ENCODE measurements at places on chromosomes 5 and 9.

- DNase-seq, result no peak
These were observed 116.4 kb downstream of the TTLL11 start for GRCh38 chr9:121976751-121977150.

DNA sequence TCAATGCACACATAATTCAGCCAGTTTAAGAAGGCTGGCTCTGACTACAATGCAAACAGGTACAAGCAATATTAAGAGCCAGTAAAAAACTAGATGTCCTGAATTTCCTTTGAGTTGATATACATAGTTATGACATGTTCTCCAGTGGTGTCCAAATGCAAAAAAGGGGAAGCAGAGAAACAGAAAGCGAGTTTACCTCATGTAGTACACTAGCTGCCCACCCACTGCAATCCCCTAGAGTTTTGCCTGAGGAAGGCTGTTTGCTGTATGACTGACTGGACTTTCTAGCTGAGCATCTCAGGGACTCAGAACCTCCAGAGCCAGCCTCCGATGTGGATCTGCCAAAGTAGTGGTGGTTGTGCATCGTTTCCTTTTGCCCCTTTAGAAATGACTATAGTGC is 44.8 kb upstream of the SLC1A3 start:
- DNase-seq, result no peak

DNA sequence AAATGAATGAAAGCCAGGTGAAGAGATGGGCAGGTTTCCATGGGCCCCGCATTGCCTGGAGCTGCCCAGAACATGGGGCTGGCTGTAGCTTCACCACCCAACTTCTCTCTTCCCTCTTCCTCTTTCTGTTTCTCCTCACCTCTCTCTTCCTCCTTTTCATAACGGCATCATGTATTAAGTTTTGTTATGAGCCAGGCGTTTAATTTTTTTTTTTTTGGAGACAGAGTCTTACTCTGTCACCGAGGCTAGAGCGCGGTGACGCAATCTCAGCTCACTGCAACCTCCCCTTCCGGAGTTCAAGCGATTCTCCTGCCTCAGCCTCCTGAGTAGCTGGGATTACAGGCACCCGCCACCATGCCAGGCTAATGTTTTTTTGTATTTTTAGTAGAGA is 13.0 kb upstream of the SPINK4 start:
- no peak for DNase-seq

DNA sequence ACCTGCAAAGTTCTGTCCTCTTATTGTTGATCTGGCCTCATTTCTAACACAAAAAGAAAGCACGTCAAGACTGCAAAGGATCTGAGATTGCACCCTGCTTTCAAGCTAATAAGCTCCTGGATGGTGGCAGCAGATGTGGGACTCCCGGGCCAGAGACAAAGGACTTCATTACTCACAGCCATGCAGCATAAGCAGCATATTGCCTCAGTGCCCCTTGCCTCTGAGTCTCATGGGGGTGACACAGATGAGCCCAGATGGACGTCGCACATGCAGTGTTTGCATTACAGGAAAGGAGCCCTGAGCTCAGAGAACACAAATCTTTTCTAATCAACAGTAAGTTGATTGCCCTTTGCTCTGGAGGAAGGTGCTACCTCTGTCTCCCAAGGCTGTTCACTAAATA is 105.0 kb downstream of the SLC28A3 start:
- DNase-seq, result no peak

- DNase-seq, result no peak
These were observed 32.2 kb upstream of the NOTCH1 start for GRCh38 chr9:136577941-136578625.

GRCh38 chr5:102532123-102532522 is 33.3 kb upstream of the SLCO6A1 start:
- DNase-seq, result no peak

- no peak for DNase-seq
These were observed 668.8 kb upstream of the RGMB start for GRCh38 chr5:98104454-98105188.

DNA sequence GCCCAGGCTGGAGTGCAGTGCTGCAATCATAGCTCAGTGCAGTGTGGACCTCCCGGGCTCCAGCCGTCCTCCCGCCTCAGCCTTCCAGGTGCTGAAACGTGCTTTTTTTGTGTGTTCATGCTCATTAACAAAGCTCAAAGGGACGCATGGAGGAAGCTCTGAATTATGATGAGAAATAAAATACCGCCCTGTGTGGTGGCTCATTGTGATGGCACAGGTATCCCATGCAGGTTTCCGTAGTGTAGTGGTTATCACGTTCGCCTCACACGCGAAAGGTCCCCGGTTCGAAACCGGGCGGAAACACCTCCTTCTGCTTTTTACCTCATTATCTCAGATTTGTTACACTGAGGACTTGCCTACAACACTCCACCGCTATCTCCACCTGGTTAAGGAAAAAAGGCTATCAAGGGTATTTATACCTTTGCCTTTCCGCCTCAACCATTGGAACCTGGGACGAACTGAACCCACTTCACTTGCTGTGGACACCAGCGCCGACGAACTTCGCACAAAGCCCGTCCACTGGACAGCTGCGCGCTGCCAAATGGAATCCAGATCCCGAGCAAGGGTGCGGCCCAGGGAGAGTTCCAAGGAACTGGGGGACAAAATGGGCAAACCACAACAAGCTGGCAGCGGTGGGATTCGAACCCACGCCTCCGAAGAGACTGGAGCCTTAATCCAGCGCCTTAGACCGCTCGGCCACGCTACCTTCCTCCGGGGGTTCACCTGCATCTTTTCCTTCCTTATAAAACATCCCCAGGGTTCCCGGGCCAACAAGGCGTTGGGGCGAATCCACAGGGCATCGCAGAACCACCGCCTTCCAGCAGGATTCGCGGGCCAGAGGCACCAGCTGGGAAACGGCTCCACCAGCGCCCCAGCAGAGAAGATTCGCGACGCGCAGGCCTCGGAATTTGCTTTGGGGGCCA is 26.3 kb downstream of the OR2V2 start:
- peak; percentile 41 for DNase-seq

DNA sequence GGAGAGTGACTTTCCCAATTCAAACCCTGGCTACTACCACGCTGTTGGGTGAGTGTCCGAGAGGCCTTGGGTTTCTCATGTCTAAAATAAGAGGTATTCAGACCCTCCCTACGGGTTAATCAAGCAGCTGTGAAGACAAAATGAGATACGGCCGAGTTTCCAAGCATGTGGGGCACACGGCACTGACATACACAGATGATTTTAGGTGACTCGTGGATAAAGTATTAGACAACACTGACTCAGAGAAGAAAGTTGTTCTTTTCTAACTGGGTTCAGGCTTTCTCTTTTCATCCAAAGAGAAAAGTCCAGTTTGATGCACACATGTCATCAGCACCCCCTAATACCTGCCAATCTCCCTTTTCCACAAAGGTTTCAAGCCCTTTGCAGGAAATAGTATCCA is 15.6 kb downstream of the FOXI1 start:
- DNase-seq, result no peak

DNA sequence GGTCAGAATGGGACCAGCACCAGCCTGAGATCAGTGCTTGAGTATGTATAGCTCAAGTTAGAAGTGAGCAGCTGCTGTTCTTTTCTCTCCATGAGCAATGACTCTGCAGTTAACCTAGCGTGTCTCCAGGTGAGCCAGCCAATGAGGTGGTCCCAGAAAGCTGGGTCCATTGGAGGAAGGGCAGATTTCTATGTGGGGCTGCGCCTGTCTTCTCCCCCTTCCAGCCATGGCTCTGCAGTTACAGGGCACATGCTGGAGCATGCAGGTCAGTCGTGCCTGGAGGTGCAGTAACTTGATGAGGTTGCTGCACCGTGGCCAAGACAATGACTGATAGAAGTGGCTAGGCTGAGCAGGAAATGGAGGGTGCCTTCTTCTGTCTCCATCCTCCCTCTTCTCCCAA is 29.6 kb upstream of the CXCL14 start:
- no peak for DNase-seq

- DNase-seq, result no peak
These were observed 84.9 kb upstream of the MYO10 start for GRCh38 chr5:17020678-17021601.

DNA sequence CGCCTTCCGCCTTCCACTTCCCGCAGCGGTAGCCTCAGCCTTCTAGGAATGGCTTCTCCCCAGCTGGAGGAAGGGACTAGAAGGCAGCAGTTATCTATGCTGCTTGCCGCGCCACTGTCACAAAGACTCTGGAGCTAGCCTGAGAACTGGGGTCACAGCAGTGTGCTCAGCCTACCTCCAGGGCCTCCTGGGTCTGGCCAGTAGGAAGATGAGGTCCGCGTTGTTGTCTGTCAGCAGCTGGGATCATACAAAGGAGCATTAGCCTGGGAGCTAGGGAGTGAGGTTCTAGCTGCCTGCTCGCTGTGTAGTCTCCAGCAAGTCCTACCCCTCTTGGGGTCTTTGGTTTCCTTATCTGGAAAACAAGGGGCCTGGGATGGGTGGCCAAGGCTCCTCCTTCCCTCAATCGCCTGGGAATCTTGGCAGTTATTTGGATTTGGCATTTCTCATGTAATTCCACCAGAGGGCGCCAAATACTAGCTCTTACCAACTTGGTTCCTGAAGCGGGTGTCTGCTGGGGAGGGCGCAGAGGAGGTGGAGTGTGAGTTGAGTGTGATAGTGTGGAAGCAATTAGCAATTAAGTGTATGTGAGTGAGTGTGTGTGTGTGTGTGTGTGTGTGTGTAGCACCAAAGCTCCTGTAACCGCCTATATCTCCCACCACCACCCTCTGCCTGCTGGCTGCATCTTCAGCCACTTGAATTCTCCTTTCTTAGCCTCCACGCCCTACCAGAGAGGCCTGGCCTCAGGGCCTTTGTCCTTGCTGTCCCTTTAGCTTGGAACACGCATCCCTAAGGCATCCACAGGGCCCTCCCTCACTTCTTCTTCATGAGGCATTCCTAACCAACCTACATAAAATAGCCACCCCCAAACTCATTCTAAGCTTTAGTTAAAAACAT is 97.1 kb downstream of the ENTREP1 start:
- peak; percentile 50 for DNase-seq

DNA sequence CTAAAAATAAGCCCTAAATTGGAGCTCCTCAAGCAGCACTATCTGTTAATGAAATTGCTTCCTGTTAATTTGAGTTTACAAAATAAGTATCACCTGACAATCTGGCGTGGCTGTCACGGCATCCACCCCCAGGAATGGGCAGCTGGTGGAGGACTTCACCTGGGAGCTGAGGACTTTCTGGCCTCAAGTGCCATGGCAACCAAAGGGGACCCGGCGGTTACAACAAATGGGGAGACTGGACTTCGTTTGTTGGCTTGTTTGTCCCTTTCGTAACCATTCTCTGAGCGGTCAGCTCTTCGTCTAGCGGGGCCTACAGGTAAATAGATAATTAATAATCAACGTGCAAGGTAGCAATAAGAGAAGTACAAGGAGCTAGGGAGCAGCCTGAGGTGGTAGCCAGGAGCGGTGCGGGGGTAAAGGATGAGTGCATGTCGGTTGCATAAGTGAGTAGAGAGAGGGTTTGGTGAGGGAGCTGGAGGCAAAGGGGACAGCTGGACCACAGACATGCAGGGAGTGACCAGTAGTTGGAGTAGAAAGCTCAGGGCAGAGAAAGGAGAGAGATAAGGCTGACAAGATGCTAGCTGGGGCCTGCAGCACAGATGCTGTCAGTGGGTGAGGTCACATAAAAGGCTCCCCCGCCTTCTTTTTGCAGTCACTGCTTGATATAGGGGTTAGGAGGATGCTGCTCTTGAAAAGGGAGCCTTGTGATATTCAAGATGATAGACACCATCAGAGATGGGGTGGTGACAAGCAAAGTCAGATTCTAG is 62.5 kb downstream of the HSPA4 start:
- no peak for DNase-seq

GRCh38 chr5:38094889-38095288 is 163.5 kb upstream of the EGFLAM start:
- no peak for DNase-seq

GRCh38 chr5:139845846-139846681 is 50.5 kb downstream of the PSD2 start:
- DNase-seq, result no peak

- DNase-seq, result no peak
These were observed 468.6 kb upstream of the ARRDC3 start for GRCh38 chr5:91851670-91852069.

- no peak for DNase-seq
These were observed 191.1 kb downstream of the BNC2 start for GRCh38 chr9:16679327-16679821.

- no peak for DNase-seq
These were observed 7.6 kb upstream of the FAM240B start for GRCh38 chr9:38727497-38728001.

GRCh38 chr9:102106439-102106838 is 368.0 kb upstream of the GRIN3A start:
- no peak for DNase-seq

DNA sequence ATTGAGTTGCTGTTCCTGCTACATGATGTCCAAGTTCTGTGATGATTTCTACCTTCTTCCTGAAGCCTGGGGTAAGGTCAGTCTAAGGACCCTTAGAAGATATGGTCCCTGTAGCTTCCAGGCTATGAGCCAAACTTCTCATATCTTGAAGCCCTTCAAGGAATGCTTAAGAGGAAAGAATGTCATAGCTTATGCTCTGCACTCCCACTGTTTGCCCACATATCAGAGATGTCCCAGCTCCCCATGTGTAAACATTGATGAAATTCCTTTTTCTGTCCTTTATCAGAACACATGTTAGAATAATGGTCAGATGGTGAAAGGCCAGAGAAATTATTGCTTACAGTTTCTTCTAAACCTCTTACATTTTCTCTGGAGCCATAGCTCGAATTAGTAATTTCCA is 41.4 kb upstream of the RUSC2 start:
- no peak for DNase-seq

DNA sequence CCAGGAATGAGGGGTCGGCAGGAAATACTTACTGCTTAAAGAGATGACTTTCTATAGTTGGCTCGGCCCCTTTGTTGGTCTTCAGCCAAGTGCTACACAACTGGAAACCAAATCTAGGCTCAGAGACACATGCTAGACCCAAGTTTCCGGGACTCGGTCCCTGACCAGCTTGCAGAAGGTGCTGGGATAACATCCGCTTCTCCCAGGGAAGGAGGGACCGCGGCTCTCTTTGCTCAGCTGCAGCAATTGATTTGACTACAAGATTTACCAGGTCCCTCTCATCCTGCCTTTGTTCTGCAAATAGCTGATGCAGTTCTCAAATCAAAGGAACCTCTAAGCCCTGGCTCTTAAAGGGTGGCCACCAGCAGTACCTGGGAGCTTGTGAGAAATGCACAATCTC is 314.7 kb downstream of the MLLT3 start:
- no peak for DNase-seq
